ENCODE measurements at places on chromosomes 13 and 19.
A peak's percentile ranks its signal among the peaks of the same experiment; 100 is the strongest.

DNA sequence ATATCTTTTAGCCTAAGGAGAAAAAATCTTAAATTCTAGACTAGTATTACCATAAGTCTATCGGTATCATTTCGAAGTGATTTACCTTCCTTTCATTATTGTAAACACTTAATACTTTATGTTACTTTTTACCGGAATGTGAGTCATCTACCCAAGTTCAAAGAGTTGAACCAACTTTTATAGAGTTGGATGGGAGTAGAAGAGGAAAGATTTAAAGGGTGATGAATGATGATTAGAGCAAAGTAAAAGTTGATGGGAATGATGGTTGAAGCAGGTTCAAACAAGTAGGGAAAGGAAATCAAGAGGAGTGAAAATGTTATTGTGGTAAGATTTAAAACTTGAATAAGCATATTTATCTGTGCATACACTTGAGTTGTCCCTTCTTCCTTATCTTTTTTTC is 11.3 kb upstream of the LPAR6 start:
- no peak for DNase-seq

- DNase-seq = no peak
Measured at GRCh38 chr13:23159760-23160637, 20.8 kb upstream of the SGCG start.

- no peak for DNase-seq
Measured at GRCh38 chr19:17716309-17716929, 2.9 kb upstream of the MAP1S start.

DNA sequence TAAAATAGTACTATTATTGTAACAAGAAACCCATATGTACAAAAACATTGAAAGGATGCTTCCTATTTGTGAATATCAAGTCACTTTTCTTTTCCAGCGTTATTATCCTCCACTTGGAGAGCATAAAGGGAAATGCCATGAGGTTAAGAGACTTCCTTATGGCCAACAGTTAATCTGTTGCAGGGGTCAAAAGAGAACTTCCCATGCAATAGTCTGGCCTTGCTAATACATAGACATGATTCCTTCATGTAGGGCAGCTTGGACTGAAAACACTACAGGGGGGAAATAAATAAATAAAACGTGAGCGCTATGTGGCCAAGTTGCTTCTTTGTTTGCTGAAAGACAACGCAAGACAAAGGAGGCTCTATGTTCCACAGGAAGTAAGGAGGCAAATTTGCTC is 269.1 kb upstream of the EDNRB start:
- DNase-seq = no peak

DNA sequence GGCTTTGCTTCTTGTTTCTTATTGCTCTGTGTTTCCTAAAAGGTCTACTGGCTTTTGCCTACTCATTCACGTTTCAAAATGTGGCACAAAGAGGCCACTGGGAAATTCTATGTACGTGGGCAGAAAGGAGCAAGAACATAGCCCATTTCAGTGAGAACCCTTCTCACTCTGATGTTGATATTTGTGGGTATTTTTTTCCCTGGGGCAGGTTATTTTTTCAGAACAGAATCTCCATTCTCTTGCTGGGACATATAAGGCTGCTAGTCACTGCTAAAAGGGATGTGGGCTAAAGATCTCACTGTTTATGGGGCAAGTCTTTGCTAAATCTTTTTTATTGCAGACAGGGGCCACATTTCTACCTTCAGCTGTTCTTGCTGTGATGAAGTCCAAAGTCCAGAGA is 27.1 kb downstream of the EDNRB start:
- no peak for DNase-seq

DNA sequence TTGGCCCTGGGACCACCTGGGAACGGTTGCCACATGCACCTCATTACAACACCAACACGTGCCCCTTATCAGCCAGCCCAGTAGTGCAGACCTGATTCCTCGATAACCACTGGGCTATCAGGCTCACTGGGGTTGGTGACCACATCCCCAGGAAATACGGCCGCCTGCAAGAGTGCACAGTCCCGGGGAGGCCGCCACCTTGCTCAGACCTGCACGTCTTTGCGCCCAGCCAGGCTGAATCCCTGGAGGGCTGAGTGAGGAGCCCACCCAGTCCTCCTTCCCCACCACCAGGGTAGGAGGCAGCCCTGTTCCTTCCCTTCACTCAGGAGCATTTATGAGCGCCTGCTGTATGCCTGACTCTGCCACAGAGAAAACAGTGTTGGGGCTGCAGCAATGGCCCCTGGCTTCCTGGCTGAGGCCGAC is 67.8 kb downstream of the CEBPG start:
- DNase-seq = no peak

GRCh38 chr19:17402982-17403855 is 2.2 kb downstream of the BST2 start:
- DNase-seq = no peak

DNA sequence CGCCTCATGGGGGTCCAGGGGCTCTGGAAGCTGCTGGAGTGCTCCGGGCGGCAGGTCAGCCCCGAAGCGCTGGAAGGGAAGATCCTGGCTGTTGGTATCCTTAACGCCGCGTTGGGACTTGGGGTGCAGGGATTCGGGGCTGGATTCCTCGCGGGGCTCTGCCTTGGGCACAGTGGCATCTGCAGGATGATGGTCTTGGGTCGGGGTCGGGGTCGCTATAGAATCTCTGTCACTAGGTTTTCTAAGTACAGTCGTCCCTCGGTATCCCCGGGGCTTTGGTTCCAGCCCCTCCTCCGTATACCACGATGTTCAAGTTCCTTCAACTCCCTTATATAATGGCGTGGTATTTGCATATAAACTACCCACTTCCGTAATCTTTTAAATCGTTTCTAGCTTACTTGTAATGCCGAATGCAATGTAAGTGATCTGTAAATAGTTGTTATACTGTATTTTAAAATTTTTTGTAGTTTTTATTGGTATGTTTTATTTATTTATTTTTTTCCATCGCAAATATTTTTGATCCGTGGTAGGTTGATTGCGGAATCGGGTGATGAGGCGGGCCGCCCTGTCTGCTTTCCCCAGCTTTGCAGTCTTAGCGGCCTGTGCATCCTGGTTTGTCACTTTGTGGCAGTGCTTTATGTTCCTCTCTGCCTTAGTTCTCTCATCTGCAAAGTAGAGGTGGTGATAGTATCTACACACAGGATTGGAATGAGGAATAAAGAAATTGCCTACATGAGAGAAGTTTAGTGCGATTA is 606 bp downstream of the ERCC5 start:
- peak; percentile 25 for DNase-seq

DNA sequence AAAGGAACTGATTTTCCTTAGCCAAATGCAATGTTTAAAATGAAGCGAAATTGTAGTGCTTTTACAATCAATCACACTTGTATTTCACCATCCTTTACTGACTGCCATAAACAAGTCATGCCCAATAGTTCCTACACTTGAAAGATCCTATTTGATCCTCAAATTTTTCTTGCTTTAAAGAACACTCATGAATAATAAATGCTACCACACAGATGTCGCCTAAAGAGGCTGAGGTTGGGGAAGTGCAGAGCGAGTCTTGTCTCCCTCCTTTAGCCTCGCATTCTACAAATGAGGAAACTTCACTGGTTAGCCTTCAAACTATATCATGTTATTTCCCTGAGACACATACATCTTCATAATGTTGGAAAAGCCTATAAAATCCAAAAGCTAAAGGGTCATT is 18.7 kb upstream of the AMER2 start:
- DNase-seq = no peak

DNA sequence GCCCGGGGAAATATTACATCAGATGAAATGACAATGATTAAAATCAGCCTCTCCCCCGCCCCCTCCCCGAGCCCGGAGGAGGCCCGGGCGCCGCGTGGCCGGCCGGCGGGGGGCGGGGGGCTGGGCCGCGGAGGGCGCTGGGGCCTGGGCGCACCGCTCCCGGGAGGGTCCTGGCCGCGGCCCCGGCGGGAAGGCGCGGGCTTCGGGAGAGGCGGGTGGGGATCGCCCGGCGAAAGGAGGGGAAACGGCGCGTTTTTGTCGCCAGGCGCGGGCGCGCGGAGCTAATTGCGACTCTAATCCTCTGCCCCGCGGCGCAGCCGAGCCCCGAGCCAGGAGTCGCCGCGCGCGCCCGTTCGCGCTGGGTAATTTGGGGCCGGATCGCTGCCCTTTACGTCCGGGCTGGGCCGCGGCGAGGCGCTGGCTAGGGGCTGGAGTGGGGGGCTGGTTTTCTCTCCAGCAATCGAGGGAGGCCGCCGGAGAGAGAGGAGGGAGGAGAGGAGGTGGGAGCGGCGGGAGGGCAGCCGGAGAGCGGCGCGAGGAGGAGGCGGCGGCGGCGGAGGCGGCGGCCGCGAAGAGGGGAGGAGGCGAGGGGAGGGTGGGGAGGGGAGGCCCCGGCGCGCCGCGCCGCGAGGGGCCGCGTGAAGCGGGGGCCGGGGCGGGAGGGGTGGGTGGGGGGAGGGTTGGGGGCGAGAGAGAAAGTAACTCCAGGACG is at the start of gene KCTD15:
Gene KCTD15, plus strand, starts transcription at position 707 of the 712 bp plus-strand sequence. CDS start 3,585 bp downstream, outside the sequence.
- peak; percentile 35 for DNase-seq

GRCh38 chr19:3699741-3700241 is 477 bp downstream of the PIP5K1C start:
- no peak for DNase-seq

- no peak for DNase-seq
Measured at GRCh38 chr19:43148233-43148632, 38.1 kb downstream of the PSG5 start.

- DNase-seq = no peak
Measured at GRCh38 chr13:33217256-33217655, 68.3 kb downstream of the STARD13 start.

DNA sequence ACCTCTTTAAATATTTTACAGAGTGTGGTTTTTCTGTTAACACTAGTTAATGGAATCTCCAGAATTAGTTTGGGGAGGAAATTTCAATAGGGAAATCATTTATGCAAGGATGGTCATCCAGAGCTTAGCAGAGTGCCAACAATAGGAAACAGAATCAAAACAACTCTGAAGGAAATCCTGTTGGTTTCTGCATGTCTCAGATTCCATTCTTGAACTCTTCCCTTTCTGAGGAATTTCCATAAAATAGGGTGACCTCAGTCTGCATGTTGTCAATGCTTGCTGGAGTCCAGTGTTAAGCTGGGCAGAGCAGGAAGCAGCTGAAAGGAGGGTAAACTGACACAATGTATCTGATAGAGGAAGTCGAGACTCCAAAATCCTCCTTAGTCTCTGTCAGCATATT is 16.9 kb downstream of the CBY2 start:
- no peak for DNase-seq

- no peak for DNase-seq
Measured at GRCh38 chr13:101150998-101151397, 265.3 kb downstream of the NALCN start.

DNA sequence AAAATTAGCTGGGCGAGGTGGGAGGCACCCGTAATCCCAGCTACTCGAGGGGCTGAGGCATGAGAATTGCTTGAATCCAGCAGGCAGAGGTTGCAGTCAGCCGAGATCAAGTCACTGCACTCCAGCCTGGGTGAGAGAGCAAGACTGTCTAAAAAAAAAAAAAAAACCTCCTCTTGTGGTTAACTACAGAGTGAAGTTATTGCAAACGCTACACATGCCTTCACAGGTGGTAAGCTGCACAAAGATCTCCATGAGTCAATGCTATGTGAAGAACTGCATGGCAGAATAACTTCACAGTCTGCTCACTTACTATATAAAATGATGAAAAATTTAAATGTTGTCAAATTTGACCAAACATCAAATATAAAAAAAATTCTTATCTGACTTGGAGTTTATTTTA is 436.8 kb downstream of the FGF14 start:
- no peak for DNase-seq

DNA sequence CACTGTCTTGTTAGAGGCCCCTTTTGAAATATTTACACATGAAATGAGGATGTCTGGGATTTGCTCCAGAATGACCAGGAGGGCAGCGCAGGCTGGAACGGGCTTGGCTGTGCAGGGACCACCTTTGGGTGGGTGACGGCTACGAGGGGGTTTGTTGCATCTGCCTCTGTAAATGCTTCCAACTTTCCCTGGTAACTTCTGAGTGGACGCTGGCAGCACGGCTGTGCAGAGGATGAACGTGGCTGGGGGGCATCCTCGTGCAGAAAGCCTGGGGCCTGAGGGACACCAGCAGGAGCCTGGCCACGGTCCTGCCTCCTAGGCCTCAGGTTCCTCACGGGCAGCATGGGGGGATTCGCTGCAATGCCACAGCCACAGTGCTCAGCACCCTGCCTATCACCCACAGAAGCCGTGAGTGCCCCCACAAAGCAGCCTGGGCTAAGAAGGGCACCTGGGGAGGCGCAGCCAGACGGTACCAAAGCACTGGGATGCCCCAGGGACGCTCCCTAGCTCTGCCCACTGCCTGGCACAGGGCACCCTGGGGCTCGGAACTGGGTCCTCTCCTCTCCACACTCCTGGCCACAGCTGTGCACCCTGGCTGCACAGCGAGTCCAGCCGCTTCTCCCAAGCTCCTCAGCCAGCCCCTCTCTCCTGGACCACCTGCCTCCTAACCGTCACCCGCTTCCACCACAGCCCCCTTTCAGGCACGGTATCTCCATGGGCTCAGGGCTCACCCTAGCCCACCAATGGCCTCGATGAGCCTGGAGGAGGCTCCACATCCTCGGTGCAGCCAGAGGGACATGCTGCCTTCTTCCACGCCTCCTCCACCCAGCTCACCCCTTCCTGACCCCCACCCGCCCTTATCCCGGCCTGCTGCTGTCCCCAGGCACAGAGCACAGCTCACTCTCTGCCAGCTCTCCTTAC is 44.5 kb downstream of the MLLT1 start:
- DNase-seq = no peak

GRCh38 chr13:99803141-99803540 is 168.4 kb downstream of the ZIC5 start:
- no peak for DNase-seq

DNA sequence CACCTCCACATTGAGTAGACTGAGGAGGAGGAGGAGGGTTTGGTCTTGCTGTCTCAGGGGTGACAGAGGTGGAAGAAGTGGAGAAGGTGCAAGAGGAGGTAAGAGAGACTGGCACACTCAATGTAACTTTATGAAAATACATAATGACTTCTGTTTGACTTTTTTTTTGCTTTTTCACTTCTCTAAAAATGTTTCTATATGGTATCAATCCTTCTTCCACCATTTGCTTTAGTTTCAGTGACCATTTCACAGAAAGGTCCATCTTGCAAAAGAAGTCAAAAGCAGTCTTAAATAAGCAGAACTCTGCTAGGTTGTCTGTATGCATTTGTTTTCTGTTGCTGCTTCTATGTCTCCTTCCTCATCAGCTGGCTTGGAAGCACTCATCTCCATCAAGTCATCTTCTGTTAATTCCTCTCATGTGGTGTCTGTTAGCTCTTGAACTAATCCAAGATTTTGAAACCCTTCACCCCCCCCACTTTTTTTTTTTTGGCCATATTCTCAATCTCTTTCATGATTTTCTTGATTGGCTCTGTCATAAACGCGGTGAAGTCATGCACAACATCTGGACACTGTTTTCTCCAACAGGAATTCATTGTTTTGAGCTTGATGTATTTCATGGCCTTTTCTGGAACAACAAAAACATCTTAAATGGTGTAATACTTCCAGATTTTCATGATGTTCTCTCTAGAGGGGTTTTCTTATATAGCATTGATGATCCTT is 80.8 kb downstream of the KL start:
- no peak for DNase-seq

- no peak for DNase-seq
Measured at GRCh38 chr13:44112700-44113329, 233.1 kb downstream of the LACC1 start.

- no peak for DNase-seq
Measured at GRCh38 chr13:97142452-97142851, 79.7 kb upstream of the MBNL2 start.

GRCh38 chr19:15317392-15318071 is 14.8 kb downstream of the BRD4 start:
- DNase-seq = no peak

GRCh38 chr13:100826441-100826840 is 151.8 kb upstream of the TMTC4 start:
- DNase-seq = no peak

Measured in NCI-H345 (cell line).